ENCODE measurements at places on chromosomes 12 and 14.

GRCh38 chr14:105139212-105139825, 29.3 kb downstream of the JAG2 start:
- no peaks in the 10 kb centered on the region for H3K36me3 ChIP-seq
- no peak overlapping the region for H3K4me3 ChIP-seq
- DNase-seq: no peak
- H3K27me3 ChIP-seq: no peaks in the 10 kb centered on the region
- no peak overlapping the region for H3K27ac ChIP-seq

DNA sequence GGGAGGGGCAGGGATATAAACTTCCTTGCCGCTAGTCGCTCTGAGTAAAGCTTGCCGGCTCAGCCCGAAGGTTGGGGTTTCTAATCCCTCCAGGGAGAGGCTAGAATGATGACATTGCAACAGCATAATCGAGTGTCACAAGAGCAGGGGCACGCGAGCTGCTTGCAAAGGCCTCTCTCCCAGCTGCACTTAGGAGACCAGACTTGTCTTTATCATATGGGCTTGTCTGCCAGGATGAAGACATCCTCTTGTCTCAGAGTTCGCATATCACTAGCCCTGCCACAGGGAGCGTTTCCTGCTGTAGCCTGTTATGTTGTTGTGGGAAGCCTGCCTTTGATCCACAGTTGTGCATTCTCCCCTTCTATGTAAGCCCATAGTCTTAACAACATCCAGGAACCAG, 180.0 kb downstream of the ESR2 start:
- no peaks in the 10 kb centered on the region for H3K36me3 ChIP-seq
- H3K4me1 ChIP-seq: peaks cover 30% of the 10 kb centered on the region
- no peaks in the 10 kb centered on the region for H3K27me3 ChIP-seq
- DNase-seq: no peak

DNA sequence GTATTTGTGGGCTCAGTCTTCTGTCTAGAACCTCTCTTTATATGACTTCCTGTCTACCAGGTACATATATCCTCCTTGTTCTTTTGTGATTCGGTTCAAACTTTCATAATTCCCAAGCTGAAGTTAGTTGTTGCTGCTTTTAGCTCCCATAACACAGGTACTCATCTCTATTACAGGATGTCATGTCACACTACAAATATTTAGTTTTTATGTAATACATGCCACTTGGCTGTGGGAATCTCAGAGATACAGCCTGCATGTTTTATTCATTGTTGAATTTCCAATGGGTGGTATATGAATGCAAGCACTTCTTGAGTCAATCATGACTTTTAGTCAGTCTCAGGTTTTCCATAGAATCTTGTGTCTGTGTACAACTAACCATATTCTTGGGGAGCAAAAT, 122.7 kb downstream of the SINHCAF start:
- H3K36me3 ChIP-seq: no peaks in the 10 kb centered on the region
- no peak overlapping the region for H3K4me3 ChIP-seq
- no peaks in the 10 kb centered on the region for H3K4me1 ChIP-seq
- no peak for DNase-seq
- H3K27me3 ChIP-seq: no peaks in the 10 kb centered on the region

DNA sequence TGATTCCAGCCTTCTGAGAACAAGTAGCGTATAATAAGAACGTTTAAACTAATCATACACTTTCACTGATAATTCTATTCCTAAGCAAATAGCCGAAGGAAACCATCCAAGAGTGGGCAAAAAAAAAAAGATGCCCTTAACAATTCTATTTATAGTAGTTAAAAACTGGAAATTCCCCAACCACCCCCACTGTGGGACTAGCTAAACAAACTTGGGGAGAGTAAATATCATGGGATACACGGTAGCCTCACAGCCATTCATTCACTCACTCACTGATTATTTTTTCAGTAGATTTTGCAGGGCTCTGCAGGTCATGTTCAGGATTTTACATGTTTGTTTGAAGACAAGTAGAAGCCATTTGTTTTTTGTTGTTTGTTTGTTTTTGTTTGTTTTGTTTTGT, 197.0 kb downstream of the ETV6 start:
- no peak for DNase-seq
- no peaks in the 10 kb centered on the region for H3K36me3 ChIP-seq
- no peak overlapping the region for H3K27ac ChIP-seq

DNA sequence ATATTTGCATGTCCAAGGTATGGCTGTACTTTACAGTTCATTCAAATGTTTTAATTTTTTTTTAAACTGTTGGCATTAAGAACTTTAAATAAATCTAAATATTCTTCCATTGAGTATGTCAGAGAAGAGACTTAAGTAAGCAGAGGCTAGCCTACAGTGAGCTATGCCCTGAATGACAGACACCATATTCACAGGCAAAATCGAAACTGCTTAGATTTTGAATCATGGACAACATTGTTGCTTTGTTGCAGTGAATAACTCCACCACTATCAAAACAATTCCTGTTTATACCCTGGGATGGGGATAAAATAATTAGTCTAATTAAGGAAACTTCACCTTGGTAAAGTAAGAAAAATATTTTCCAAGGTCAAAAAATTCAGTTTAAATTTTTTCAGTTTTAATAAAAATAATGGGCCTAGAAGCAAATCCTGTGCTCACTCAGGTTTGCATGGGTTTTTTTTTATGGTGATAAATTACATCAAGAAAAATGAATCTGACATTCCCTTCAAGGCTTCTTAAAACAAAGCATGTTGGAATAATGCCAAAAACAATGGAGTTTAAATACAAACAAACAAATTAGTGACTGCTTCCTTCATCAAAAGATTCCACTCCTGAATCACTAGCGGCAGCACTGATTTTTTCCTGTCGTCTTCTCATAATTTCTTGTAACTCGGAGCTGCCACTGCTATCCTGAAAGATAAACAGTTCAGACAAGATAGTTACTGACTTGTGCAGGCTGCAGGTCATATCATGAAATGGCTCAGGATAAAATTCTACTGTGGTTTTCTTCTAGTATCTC, 168.2 kb downstream of the EPS8 start:
- no peaks in the 10 kb centered on the region for H3K4me1 ChIP-seq
- H3K4me3 ChIP-seq: no peak overlapping the region
- H3K36me3 ChIP-seq: no peaks in the 10 kb centered on the region
- no peaks in the 10 kb centered on the region for H3K27me3 ChIP-seq
- no peak for DNase-seq

All from testis (tissue), 5 donors.